Esophagus mucosa (tissue), 1 donor: ENCODE measurements at places on chromosomes 6 and 20. TPM values are rescaled to one million over a fixed set of nuclear protein-coding genes. Genes with fewer than 3 reads are reported as not detected.

UNC93A gene
- total RNA-seq: 4.5 TPM

OR2B6 gene
- total RNA-seq: not detected

DCDC2 gene
- not detected for total RNA-seq

SNAP25 gene
- 0.08 TPM for total RNA-seq

ZC2HC1B gene
- total RNA-seq: not detected

ALDH8A1 gene
- total RNA-seq: 0.16 TPM

IP6K3 gene
- 0.08 TPM for total RNA-seq

MAPK13 gene
- 97.9 TPM for total RNA-seq

SYNDIG1 gene
- 0.08 TPM for total RNA-seq

DPPA5 gene
- not detected for total RNA-seq

WFDC6 gene
- total RNA-seq: not detected

PDE10A gene
- 0.72 TPM for total RNA-seq

CLPSL2 gene
- not detected for total RNA-seq

RIMS1 gene
- 0.48 TPM for total RNA-seq

WFDC10B gene
- total RNA-seq: not detected

TRIM10 gene
- not detected for total RNA-seq

FLOT1 gene
- total RNA-seq: 75.0 TPM

KIAA1755 gene
- total RNA-seq: 0.32 TPM

LKAAEAR1 gene
- 0.36 TPM for total RNA-seq

SAMD3 gene
- 0.20 TPM for total RNA-seq

OPRL1 gene
- 0.12 TPM for total RNA-seq

BPIFB4 gene
- total RNA-seq: not detected

RAET1G gene
- total RNA-seq: 24.7 TPM

CLDN20 gene
- not detected for total RNA-seq
